ENCODE measurements at places on chromosomes 2 and 18. TPM values are rescaled to one million over a fixed set of nuclear protein-coding genes. Genes with fewer than 3 reads are reported as not detected.

GRCh38 chr2:193228276-193228675 lies 1033.5 kb upstream of the TMEFF2 start:
- no peaks in the 10 kb centered on the region for H3K27me3 ChIP-seq
- DNase-seq = no peak
- H3K36me3 ChIP-seq = no peaks in the 10 kb centered on the region
- no peak overlapping the region for H3K27ac ChIP-seq
- H3K4me3 ChIP-seq = no peak overlapping the region

DNA sequence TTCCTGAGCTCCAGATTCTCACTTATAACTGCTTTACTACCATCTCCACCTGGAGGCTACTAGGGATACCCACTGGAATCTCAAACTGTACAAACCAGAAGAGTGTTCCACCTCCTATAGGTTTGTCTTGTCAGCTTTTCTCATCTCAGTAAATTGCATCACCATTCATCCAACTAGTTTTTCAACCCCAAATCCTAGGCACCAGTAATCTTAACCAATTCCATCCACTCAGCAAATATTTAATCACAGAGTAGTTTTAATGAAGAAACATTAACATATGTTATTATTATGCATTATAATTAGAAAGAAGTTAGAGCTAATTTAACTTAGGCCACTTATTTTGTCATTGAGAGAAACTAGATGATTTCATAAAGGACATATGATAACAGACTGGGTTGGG lies 635.0 kb downstream of the DCDC2C start:
- no peaks in the 10 kb centered on the region for H3K27me3 ChIP-seq
- H3K4me1 ChIP-seq = no peaks in the 10 kb centered on the region
- DNase-seq = no peak
- no peaks in the 10 kb centered on the region for H3K36me3 ChIP-seq
- H3K4me3 ChIP-seq = no peak overlapping the region

DNA sequence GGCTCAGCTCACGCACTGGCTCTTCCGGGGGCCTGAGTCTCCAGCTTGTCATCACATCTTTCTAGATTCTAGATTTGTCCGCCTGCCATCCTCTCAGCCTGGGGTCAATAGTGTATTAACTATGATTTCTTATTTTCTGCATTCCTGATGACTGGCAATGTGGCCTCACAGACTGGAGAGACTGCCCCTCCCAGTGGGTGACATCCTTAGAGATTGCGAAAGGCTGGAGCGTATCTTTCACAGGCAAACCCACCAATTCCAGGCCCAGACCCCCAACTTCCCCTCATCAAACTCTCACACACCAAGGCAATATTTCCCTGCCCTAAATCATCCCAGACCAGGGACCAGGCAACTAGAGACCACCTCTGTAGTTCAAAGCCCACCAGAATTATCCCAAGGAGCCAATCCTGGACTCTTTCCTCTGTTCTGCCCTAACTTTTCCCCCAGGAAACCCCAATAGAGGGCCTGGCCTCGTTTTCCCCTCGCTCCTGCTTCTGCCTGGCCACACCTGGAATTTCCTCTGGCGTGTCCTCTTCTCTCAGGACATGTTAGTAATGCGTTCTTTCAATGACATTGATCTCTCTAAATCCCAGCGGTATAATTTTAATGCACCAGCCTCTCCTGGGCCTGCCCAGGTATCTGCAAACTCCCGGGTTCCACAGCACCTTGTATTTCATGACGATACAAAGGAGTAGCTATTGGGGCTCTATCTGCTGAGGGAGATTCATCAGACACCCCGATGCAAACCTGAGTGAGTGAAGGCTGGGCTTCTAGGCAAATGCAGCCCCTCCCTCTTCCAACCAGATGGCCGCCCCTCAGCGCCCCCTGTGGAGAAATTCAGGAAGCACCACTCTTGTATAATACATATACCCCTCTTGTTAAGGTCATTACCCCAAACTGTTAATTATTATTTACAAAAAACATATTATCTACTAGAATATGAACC lies 2.4 kb upstream of the KCNF1 start:
- no peak for DNase-seq
- no peaks in the 10 kb centered on the region for H3K4me1 ChIP-seq
- no peak overlapping the region for H3K27ac ChIP-seq

Gene LIPG
- total RNA-seq = 2.3 TPM

Gene DSC3
- 0.13 TPM for total RNA-seq

DNA sequence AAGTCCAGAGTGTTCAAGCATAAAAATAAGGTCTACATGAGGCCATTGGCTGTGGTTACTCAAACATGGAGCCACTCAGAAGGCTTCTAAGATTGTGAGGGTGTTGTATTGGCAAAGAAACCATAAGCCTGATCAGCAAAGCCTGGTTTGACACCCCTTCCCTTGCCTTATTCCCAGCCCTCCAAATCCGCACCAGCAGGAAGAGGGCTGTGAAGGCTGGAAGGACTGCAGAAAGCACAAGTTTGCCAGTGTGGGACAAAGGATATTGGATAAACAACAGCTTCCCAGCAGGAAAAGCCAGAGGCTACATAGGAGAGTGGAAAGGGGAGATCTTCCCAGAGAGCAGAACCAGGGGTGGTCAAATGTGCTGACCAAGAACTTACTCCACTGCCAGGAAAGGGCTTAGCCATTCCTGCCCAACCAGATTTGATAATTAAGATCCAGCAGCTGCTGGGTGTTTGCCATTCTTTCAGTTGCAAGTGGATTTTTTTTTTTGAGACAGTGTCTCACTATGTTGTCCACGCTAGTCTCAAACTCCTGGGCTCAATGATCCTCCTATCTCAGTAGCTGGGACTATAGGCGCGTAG lies 1.5 kb upstream of the PRKAG3 start:
- H3K27ac ChIP-seq = no peak overlapping the region
- H3K4me3 ChIP-seq = no peak overlapping the region
- no peak for DNase-seq

DNA sequence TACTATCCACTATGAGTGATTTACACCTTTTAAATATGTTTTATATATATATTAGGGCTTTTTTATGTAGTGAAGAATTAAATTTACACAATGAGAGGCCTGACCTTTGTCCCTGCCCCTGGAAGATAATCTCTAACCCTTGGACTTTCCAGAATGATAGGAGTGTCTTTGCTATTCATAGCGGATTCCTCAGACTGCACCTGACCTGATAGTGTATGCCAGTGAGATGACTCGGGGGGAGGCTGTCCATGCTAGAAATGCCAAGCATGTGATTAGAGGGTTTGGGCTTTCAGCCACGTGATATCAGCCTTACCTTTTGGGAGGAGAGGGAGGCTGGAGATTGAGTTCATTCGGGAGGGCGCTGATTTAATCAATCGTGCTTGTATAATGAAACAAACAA lies 44.1 kb upstream of the LHCGR start:
- no peak overlapping the region for H3K27ac ChIP-seq
- H3K4me3 ChIP-seq = no peak overlapping the region
- DNase-seq = no peak
- no peaks in the 10 kb centered on the region for H3K27me3 ChIP-seq

DNA sequence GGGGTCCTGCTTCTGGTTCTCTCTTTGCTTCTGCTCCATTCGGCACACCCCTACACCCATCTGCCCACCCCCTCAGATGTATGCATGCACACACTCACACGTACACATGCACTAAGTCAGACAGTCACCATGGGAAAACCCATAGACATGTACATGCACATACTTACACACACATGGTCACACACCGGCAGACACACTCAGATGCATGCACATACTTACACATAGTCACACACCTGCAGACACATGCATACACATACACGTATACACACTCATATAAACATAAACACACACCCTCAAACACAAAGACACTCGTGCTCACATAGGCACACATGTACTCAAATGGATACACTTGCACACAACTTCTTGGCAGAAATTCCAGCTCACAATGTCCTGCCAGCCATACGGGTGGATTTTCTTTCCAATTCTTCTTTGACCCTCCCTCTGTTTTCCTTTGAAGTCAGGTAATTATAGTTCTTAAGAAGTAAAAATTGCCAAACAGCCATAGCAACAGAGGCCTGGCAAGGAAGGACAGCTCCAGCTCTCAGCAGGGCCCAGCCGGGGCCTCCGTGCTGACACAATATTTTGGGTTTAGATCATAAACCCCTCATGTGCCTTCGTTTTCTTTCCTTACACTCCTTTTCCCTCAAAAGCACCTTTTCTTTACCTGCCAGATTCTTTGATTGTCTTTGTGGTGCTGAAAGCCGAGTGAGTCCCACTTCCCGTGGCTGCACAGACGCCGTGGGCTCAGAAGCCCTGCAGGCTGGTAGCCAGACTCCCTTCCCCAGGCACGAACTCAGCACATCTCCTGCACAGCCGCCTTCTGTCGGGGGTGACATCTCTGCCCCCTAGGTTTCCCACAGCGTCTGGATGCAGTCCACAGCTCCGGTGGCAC lies 195.7 kb downstream of the ARL4C start:
- H3K4me3 ChIP-seq = no peak overlapping the region
- no peaks in the 10 kb centered on the region for H3K4me1 ChIP-seq
- no peaks in the 10 kb centered on the region for H3K36me3 ChIP-seq
- H3K27ac ChIP-seq = no peak overlapping the region
- DNase-seq = no peak

DNA sequence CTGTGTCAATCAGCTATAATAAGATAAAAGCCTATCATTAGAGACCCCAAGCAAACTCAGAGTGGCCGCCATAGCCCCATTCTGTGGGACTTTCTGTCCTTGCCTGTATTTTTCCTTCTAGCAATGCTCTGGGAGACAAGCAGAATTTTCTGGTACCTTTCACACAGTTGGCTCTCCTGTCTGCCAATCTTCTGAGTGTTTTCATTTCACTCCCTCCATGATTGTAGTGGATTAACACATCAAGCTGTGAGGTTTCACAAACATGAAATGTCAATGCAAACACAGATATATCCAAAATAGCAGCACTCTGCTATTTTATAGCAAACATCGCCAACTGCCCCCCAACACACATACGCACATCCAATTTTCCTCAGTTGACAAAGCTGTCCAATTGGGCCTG lies 64.9 kb downstream of the C1D start:
- H3K27ac ChIP-seq = no peak overlapping the region
- no peaks in the 10 kb centered on the region for H3K36me3 ChIP-seq
- no peaks in the 10 kb centered on the region for H3K4me1 ChIP-seq
- no peaks in the 10 kb centered on the region for H3K27me3 ChIP-seq

Gene CXCR4
- total RNA-seq = 86.8 TPM

- H3K27ac ChIP-seq = no peak overlapping the region
- H3K36me3 ChIP-seq = no peaks in the 10 kb centered on the region
- DNase-seq = no peak
- H3K4me1 ChIP-seq = peaks cover 4% of the 10 kb centered on the region
Observed at GRCh38 chr18:6399776-6400175, 14.9 kb downstream of the L3MBTL4 start.

- no peaks in the 10 kb centered on the region for H3K27me3 ChIP-seq
- H3K36me3 ChIP-seq = no peaks in the 10 kb centered on the region
- DNase-seq = no peak
- no peak overlapping the region for H3K27ac ChIP-seq
- no peaks in the 10 kb centered on the region for H3K4me1 ChIP-seq
- H3K4me3 ChIP-seq = no peak overlapping the region
Observed at GRCh38 chr2:191128172-191128910, 22.5 kb downstream of the STAT4 start.

Gene LYPD6
- total RNA-seq = not detected

GRCh38 chr18:21264651-21265050 lies 22.6 kb downstream of the GREB1L start:
- DNase-seq = no peak
- H3K27me3 ChIP-seq = no peaks in the 10 kb centered on the region
- no peak overlapping the region for H3K4me3 ChIP-seq
